Ovary (tissue), 10 donors: ENCODE measurements at places on chromosomes 5 and 9. TPM values are rescaled to one million over a fixed set of nuclear protein-coding genes. Genes with fewer than 3 reads are reported as not detected.

DNA sequence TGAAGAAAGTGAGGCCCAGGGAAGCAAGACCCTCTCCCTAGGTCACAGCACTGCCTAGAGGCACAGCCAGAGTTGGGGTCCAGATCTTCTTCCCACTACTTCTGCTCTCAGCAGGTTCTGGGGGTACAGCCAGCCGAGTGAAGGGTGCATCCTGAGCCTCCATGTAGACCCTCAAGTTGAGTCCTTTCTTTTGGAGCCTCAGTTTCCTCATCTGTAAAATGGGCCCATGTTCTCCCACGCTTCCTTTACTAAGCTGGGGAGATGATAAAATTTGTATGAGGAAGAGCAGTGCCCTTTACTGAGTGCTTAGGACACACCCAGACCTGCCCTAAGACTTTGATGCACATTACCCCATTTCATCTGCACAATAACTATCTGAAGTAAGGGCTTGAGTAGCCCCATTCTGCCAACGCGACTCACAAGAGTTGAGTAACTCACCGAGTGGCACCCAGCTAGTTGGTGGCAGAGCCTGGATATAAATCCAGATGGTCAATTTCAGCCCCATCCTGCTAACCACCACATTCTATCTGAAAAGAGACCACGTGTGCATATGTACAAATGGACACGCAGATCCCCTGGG is 64.3 kb upstream of the GGTA1 start:
- no peak for DNase-seq
- no peak overlapping the region for H3K4me3 ChIP-seq
- H3K27me3 ChIP-seq: no peaks in the 10 kb centered on the region
- no peaks in the 10 kb centered on the region for H3K36me3 ChIP-seq

DNA sequence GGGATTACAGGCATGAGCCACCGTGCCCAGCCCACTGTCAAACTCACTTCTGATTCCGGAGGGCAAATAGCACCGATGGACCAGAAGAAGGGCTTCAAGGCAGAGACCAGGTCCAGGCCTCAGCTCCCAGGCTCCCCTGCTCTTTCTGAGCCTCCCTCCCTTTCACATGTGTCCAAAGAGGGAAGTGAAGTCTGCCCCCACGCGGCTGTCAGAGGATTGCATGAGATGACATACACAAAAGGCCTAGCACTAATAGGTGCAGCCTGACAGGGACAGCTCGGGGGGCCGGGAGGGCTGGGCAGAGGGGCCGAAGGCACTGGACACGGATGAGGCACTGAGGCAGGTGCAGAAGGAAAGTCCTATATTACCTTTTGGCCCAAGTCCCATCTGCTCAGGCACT is 16.1 kb downstream of the FBP1 start:
- H3K4me3 ChIP-seq: no peak overlapping the region
- H3K27ac ChIP-seq: no peak overlapping the region
- peaks cover 3% of the 10 kb centered on the region for H3K4me1 ChIP-seq
- no peak for DNase-seq
- H3K36me3 ChIP-seq: no peaks in the 10 kb centered on the region
- H3K27me3 ChIP-seq: no peaks in the 10 kb centered on the region

GRCh38 chr5:3886524-3887451 is 291.2 kb downstream of the IRX1 start:
- no peaks in the 10 kb centered on the region for H3K27me3 ChIP-seq
- H3K36me3 ChIP-seq: no peaks in the 10 kb centered on the region
- DNase-seq: no peak
- no peaks in the 10 kb centered on the region for H3K4me1 ChIP-seq
- no peak overlapping the region for H3K4me3 ChIP-seq

DNA sequence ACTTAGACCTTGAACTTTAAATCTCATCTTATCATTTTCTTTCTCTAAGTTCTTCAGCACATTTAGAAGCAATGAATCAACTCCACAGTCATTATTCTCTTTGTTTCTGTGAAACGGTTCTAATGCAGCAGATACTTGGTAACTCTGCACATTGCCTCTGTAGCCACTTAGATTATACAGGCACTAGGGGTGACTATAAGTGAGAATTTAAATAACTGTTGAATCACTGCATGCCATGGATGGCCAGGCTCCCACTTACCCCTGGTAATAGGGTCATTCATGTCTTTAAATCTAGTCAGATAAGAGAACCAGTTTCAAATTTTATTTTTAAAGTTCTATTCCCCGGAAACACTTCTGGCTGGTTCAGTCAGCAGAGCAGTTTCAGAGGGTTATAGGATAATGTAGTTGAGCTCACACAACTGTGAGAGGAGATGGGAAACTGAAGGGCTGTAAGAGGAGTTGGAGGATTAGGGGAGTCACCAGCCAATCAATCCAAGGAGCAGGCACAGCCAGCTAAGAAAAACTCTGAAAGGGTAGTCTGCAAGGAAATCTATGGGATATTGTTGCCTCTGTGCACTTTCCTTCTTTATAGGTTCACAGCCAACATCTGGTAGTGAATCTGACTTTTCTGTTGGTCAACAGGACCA is 4.2 kb upstream of the MINAR2 start:
- H3K4me1 ChIP-seq: no peaks in the 10 kb centered on the region
- no peak overlapping the region for H3K27ac ChIP-seq
- H3K27me3 ChIP-seq: no peaks in the 10 kb centered on the region
- no peak for DNase-seq

C9orf50 gene
- not detected for total RNA-seq

DNA sequence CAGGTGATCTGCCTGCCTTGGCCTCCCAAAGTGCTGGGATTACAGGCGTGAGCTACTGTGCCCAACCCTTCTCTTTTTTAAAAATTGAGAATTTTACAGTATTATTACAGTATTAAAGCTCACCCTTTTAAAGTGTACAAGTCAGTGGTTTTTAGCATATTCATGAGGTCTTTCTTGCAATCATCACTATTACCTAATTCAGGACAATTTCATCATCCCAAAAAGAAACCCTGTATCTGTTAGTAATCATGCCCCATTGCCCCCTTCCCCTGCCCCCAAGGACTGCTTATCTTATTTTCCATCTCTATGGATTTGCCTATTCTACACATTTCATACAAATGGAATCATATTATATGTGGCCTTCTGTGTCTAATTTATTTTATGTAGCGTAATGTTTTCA is 22.6 kb upstream of the MEGF9 start:
- no peaks in the 10 kb centered on the region for H3K36me3 ChIP-seq
- H3K27me3 ChIP-seq: no peaks in the 10 kb centered on the region
- no peaks in the 10 kb centered on the region for H3K4me1 ChIP-seq
- no peak overlapping the region for H3K4me3 ChIP-seq
- H3K27ac ChIP-seq: no peak overlapping the region
- no peak for DNase-seq

DNA sequence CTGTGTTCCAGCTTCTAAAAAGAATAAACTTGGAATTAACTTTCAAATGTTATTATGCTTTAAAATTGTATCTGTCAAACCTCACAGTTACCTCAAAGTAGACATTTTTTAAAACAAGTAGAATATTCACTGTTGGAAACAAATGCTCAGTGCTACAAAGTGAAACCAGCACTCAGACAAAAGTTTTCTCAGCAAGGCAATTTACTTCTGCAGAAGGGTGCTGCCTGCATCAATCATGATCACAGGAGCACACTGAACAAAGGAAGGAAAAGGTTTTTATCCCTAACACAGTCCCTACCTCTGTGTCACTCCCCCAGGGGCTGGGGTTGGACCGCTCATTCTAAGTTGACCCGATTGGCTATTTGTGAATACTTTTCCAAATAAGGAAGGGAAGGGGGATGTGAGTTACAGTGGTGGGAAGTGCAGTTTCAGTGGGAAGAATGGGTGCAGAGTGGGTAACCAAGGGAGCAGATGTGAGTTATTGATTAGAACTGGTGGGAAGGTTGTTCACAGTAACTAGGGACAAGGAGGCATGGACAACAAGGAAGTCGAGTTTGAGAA is 63.0 kb upstream of the CDK20 start:
- H3K36me3 ChIP-seq: no peaks in the 10 kb centered on the region
- no peaks in the 10 kb centered on the region for H3K4me1 ChIP-seq
- no peak for DNase-seq
- H3K27me3 ChIP-seq: no peaks in the 10 kb centered on the region
- no peak overlapping the region for H3K4me3 ChIP-seq
- H3K27ac ChIP-seq: no peak overlapping the region

DNA sequence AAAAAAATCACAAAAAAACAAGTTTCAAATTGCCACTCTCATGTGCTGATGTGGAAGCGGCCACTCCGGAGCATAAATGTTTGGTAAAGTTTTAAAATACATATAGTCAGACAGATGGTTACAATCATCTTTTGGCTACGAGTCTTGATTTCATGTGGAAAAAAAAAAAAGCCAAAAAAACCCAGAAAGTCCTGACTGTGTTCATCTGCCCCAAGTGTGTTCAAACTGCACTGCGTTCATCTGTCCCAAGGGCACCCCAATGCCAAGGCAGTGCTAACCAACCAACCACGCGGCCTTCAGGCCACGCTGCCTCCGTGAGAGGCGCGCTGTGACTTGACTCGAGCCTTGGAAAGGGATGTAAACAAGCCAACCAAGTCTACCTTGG is 127.1 kb downstream of the MYO10 start:
- no peaks in the 10 kb centered on the region for H3K27me3 ChIP-seq
- H3K27ac ChIP-seq: no peak overlapping the region
- H3K4me3 ChIP-seq: no peak overlapping the region
- no peaks in the 10 kb centered on the region for H3K36me3 ChIP-seq
- no peak for DNase-seq

BTNL8 gene
- total RNA-seq: 3.9 TPM

DNA sequence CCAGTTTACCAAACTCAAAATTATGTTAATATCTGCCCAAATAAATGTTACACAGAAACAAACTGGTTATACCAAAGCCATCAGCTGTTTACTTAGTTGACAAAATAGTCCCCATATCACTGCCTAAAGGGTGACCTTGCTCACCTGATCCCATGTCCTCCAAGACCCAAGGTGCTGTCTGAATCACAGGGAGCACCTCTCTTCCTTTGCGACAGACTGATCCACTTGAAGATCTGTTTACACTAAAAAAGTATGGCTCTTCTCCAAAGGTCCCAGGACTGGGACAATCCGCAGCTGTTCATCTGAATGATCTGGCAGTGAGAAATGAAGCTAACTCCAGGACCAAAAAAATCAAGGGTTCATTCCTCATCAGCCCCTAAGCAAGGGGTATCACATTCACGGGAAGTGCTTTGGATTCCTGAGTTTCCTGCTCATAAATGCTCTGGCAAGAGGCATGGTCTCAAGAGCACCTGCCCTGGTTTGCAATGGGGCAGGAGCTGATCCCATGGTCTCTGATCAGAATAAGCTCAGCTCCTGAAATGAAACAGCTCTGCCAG is 5.0 kb downstream of the PRUNE2 start:
- no peak overlapping the region for H3K27ac ChIP-seq
- H3K4me1 ChIP-seq: peaks cover 7% of the 10 kb centered on the region
- no peak for DNase-seq
- H3K36me3 ChIP-seq: no peaks in the 10 kb centered on the region
- no peaks in the 10 kb centered on the region for H3K27me3 ChIP-seq
- H3K4me3 ChIP-seq: no peak overlapping the region

SLC46A2 gene
- total RNA-seq: not detected

DNA sequence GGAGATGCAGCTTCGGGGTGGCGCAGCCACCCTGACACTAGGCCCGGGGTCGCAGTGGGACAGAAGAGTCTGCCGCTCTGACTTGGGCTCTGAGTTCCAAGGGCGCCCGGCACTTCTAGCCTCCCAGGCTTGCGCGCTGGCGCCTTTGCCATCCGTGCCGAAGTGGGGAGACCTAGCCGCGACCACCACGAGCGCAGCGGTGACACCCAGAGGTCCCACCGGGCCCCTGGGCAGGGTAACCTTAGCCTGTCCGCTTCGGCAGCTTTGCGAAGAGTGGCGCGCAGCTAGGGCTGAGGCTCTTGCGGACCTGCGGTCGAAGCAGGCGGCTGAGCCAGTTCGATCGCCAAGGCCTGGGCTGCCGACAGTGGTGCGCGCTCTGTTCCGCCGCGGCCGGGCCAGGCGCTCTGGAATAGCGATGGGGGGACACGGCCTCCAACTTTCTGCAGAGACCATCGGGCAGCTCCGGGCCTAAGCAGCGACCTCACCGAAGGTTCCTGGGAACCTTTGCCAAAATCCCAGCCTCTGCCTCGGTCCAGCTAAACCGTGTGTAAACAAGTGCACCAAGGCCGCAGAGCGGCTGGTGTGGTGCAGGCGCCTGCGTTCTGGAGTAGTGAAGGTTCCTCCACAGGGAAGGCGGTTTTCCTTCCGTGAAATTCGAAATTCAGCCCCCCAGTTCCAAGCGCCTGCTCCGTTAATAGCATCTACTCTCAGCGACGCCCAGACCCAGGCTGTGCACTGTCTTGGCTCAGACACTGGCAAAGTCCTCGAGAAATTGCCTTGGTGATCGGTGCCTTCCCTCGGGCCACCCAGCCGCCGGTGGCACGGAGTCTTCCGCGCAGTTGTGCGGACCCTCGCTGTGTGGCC is 7.4 kb downstream of the TLX3 start:
- H3K27ac ChIP-seq: no peak overlapping the region
- H3K4me3 ChIP-seq: no peak overlapping the region
- H3K36me3 ChIP-seq: no peaks in the 10 kb centered on the region
- no peaks in the 10 kb centered on the region for H3K27me3 ChIP-seq
- H3K4me1 ChIP-seq: peaks cover 5% of the 10 kb centered on the region

- no peak overlapping the region for H3K27ac ChIP-seq
- H3K27me3 ChIP-seq: no peaks in the 10 kb centered on the region
- H3K36me3 ChIP-seq: no peaks in the 10 kb centered on the region
- no peaks in the 10 kb centered on the region for H3K4me1 ChIP-seq
- no peak for DNase-seq
These were observed 52.3 kb downstream of the GGTA1 start for GRCh38 chr9:121447321-121447834.

DNA sequence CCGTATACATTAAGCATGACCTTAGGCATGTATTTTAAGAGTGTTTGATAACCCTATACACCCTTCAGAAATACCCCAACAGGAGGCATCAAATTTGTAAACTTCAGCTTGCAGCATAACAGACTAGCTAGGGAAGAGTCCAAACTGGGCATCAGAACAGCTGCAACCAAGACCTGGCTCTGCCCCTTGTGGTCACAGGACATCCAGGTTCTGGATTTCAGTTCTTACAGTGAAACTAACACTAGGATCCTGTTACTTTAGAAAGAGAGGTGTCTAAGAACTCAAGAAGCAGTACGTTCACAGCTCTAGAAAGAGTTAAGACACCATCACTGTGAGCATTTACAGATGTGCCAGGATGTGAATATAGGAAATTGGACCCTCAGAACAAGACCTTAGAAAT is 229.8 kb downstream of the BNC2 start:
- H3K4me1 ChIP-seq: peaks cover 4% of the 10 kb centered on the region
- no peaks in the 10 kb centered on the region for H3K27me3 ChIP-seq
- H3K36me3 ChIP-seq: no peaks in the 10 kb centered on the region
- no peak overlapping the region for H3K27ac ChIP-seq
- DNase-seq: no peak
- H3K4me3 ChIP-seq: no peak overlapping the region

- no peaks in the 10 kb centered on the region for H3K27me3 ChIP-seq
- no peak for DNase-seq
- no peak overlapping the region for H3K4me3 ChIP-seq
- H3K36me3 ChIP-seq: no peaks in the 10 kb centered on the region
These were observed 5.5 kb downstream of the EXOSC2 start for GRCh38 chr9:130699047-130699446.

GRCh38 chr9:19698960-19699359 is 89.9 kb downstream of the SLC24A2 start:
- H3K27me3 ChIP-seq: no peaks in the 10 kb centered on the region
- H3K27ac ChIP-seq: no peak overlapping the region
- no peaks in the 10 kb centered on the region for H3K36me3 ChIP-seq

- no peak overlapping the region for H3K27ac ChIP-seq
- H3K4me3 ChIP-seq: no peak overlapping the region
- no peaks in the 10 kb centered on the region for H3K27me3 ChIP-seq
These were observed 6.0 kb upstream of the C1QTNF2 start for GRCh38 chr5:160376416-160376815.
